ENCODE measurements at places on chromosomes 12 and 14. TPM values are rescaled to one million over a fixed set of nuclear protein-coding genes. Genes with fewer than 3 reads are reported as not detected.

NACA gene
- total RNA-seq = 223 TPM

SRRM4 gene
- not detected for total RNA-seq

MANSC1 gene
- total RNA-seq = 6.6 TPM

MLEC gene
- total RNA-seq = 194 TPM

- DNase-seq = peak; percentile 67
Measured at GRCh38 chr12:123532808-123533649, 490 bp downstream of the RILPL1 start.

GRCh38 chr12:107207931-107208525 lies 114.7 kb upstream of the CRY1 start:
- no peak for DNase-seq

- peak; percentile 93 for DNase-seq
Measured at GRCh38 chr12:93237235-93237915, 140.3 kb upstream of the NUDT4 start.

- DNase-seq = no peak
Measured at GRCh38 chr14:34164162-34164864, 213.4 kb upstream of the EGLN3 start.

DNA sequence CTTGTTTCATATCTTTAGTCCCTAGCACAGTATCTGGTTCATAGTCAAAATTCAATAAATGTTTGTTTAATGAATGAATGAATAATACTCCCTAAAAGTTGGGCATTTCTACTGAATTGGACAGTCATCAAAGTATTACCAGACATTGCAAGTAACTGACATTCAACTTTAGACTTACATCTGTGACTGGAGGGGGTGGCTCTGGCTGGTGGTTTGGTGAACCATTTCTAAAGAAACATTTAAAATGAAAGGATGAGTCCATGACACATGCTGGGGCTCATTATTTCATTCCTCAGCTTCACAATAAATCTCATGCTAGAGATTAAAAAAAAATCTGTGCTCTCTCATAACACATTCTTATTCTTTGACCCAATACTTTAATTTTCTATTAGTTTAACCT lies 20.6 kb upstream of the CSRNP2 start:
- DNase-seq = no peak

GRCh38 chr14:73944432-73945158 lies 5.3 kb downstream of the FAM161B start:
- DNase-seq = no peak

All from left lobe of liver (tissue), 2 donors.